Erythroblast (primary cell): ENCODE measurements at places on chromosomes 2 and 18.

- no peak for DNase-seq
Measured at GRCh38 chr2:9736021-9736420, 105.2 kb upstream of the YWHAQ start.

DNA sequence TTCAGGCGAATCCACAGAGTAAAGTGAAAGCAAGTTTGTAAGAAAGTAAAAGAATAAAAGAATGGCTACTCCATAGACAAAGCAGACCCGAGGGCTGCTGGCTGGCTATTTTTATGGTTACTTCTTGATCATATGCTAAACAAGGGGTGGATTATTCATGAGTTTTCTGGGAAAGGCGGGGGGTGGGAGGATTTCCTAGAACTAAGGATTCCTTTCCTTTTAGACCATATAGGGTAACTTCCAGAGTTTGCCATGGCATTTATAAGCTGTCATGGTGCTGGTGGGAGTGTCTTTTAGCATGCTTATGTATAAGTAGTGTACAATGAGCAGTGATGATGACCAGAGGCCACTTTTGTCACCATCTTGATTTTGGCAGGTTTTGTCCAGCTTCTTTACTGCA, 59.8 kb downstream of the SLC4A3 start:
- no peak for DNase-seq

DNA sequence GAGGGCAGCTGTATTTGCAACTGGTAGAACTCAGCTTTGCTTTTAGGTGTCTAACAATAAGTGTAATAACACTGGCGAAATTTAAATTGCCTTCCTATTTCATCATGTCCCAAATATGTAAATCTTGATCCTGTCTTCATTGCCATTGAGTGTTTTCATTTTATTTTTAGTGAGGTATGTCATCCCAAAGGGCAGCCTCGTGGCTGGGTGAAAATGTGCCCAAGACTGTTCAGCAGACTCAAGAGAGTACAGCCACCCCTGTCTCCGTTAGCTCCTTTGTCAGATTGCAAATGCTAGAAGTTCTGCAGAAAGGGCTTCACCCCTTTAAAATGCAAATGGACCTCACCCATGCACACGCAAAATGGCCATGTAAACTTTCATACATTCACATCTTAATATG, 278.8 kb downstream of the RND3 start:
- DNase-seq: no peak

DNA sequence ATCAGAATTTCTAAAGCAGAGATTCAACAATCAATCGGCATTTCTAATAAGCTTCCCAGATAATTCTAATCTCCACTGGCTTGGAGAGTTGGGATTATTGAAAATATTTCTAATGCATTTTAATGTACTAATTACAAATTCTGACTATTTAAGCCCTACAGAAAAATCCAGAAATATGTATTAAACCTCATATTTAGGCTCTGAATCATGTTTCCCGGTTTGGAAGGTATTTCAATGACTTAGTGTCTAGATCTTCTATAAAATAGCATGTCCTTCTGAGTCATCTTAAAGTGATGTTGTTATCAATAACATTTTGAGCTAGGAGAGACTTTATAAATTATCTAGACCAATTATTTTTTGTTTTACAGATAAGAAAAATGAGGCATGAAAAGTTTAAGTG, 258.8 kb upstream of the NRXN1 start:
- DNase-seq: no peak

DNA sequence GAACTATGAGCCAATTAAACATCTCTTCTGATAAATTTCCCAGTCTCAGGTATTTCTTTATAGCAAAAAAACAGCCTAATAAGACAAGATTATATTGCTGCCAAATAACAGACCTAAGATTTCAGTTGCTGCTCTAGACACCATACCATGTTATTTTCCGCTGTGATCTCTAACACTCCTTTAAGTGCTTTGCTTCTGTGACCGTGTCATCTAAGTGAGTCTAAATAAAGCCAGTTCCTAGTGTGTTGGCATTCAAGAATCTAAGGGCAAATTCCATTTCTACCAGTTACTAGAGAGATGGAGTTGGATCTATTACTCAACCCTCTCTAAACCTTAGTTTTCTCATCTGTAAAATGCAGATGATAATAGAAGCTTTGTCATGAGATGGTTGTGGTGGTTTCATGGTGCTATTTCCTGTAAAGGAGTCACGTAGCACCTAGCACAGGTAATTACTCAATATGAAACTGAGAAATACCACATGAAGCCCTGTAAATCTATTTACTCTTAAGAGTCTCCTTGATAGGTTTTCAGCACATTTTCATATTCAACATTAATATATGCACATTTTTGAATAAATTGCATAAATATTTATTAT, 40.5 kb downstream of the SPHKAP start:
- DNase-seq: no peak

GRCh38 chr18:76846217-76846616, 23.9 kb downstream of the ZNF236 start:
- no peak for DNase-seq

GRCh38 chr2:26976237-26976636, 5.8 kb downstream of the MAPRE3 start:
- no peak for DNase-seq

DNA sequence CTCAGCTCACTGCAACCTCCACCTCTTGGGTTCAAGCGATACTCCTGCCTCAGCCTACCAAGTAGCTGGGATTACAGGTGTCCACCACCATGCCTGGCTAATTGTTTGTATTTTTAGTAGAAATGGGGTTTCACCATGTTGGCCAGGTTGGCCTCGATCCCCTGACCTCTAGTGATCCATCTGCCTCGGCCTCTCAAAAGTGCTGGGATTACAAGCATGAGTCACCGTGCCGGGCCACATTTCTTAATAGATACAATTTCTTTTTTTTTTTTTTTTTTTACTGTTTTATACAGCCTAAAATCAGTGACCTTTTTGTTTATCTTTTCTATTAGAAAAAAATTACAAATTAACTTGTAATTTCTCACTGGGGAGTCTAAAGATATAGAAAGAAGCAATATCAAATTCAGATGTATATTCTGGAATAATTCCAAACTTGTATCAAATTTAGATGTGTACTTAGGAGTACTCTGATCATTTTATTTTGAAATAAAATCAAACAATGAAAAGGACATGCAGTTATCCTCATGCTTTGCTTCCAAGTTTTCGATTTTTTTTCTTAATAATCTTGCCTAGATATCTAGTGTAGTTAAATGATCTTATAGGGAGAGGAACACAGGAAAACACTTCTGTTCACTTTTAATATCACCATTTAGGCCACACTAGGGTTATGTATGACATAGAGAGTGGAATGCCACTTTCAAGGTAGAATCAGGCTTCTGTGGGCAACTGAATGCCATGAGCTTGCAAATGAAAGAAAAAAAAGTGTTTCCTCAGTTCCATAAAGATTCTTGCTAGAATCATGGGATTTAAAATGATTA, 1089.3 kb downstream of the SUCLG1 start:
- DNase-seq: no peak

GRCh38 chr2:126644630-126645191, 11.2 kb upstream of the GYPC start:
- DNase-seq: peak; percentile 81

GRCh38 chr2:37802899-37803379, 122.1 kb upstream of the RMDN2 start:
- no peak for DNase-seq

DNA sequence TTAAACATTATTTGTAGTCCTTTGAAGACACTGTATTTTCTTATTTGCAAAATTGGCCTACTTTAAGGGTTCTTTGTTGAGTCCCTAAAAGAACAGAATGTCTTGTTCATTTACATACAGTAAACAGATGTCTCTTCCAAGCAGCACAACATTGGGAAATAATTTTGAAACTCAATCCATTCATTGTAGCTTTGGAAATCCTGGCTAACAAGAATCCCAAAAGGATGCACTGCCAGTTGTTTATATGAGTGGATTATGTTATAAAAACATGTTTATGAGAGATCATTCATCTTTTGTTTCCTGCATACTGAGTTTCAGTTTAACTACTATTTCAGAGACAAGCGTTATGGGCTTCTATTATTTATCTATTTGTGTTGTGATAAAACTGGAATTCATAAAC, 499.3 kb downstream of the PID1 start:
- DNase-seq: no peak

DNA sequence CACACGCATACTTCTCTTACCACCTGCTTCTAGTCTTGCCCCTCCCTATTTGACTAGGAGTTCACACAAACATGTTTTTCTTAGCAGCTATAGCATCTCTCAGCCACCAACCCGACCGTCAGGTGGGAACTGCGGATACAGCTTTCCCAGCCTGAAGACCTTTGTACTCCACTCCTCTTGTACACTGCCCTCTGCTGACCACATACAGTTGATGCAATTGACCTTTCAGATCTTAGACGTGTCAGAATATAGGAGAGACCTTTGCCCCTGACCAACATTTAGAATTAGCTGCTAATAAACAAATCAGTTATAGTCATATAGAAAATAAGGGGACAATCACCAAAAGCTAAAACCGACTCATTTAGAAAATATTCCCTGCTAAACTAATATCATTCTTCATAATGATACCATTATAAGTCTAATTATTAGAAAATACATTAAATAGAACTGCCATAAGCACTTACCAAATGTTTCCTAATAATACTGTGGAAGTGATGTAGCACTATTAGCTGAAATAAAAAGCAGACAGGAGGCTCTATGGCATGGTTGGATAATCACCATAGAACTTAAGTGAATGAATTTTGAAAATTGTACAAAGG, 208.4 kb downstream of the RAD51AP2 start:
- peak; percentile 51 for DNase-seq

- DNase-seq: no peak
Measured at GRCh38 chr18:79864006-79864725, 66.4 kb downstream of the KCNG2 start.

GRCh38 chr18:37574113-37574512, 8.5 kb upstream of the CELF4 start:
- DNase-seq: peak; percentile 20

- DNase-seq: no peak
Measured at GRCh38 chr2:108938077-108938710, 50.8 kb downstream of the EDAR start.

DNA sequence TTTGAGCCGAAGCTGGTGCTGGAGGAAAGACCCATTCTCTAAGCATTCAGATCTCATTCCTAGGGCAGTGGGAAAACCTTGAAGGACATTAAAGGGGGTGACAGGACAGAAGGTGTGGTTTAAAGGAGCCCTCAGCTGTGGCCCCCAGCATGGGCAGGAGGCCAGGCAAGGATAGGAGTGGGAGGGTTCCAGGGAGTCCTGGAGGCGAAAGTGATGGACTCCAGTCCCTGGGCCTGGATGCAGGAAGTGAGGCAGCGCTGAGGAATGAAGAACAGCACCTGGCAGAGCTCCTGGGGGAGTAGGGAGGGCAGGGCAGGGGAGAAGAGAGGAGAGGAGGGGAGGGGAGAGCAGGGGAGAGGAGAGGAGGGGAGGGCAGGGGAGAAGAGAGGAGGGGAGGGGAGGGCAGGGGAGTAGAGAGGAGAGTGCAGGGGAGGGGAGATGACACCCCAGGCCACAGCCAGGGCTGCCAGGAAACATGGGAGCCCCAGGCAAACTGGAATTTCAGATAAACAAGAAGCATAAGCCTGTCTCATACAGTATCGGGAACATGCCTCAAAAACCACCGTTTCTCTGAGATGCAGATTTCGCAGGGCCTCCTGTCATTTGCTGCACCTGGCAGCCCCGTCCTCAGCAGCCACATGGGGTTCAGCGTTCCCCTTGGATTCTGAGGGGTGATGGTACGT, 5.7 kb downstream of the RAMP1 start:
- no peak for DNase-seq

DNA sequence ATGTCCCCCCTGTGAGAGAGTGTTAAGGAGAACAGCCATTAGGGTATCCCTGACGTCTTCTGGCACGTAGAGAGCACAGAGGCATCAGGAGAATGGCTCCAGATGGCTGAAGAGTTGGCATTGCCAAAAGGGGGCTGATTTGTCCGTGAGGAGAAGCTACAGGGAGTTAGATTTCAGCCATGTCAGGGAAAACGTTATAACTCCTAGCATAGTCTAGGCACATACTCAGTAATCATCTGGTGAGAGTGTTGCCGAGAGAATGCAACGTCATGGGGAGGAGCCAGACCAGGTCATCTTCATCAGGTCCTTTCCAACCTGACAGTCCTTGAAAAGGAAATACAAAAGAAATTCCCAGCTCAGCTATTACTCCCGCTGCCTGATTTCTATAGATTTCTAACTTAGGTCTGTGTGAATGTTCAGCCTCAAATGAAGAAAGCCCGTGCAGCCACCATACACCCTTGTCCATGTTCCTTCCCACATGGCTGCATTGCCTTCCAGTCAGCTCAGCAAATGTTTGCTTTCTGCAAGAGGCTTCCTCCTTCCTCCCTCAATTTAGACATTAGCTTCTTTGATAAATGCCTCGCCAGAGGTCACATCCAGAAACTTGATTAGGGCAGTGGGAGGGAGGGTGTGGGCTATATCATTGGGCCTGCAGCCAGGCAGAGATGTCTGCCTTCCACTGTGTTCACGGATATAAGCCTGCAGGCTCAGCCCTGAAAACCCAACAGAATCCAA, 93.0 kb downstream of the STPG4 start:
- DNase-seq: peak; percentile 50

GRCh38 chr18:23406271-23406787, 46.8 kb upstream of the RIOK3 start:
- peak; percentile 22 for DNase-seq

DNA sequence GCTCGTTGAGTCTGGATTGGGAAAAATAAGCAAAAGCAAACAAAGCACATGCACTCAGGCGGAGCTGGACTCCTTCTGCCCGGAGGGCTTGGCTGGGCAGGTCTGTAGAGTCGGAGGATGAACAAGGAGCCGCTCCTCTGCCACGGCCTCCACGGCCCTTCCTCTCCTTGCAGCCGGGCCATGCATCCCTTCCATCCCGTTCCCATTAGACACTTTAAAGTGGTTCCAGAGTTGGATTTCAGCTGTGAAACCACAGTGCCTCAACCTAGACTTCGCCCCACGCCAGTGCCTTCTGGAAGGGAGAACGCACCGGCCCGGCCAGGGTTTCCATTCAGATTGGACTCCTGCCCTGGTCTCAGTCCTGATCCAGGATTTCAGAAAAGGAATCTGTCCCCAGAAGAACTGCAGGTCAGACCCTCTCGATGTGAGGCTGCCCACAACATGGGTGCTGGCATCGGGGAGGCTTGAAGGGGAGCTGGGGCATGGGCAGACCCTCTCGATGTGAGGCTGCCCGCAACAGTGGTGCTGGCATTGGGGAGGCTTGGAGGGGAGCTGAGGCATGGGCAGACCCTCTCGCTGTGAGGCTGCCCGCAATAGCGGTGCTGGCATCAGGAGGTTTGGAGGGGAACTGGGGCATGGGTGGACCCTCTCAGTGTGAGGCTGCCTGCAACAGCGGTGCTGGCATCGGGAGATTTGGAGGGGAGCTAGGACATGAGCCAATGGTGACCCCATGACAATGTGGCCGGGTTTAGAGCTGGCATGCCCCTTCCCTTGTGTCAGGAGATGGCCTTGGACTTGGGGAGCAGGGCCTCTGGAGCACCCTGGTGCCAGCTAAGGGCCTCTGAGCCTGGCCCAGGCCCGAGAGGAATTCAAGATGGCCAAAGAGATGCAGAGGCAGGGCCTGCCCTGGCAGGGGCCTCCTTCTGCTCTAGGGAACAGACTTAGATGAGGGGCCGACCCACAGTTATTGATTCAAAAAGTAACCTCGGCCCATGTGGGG, 304.5 kb downstream of the NDUFA10 start:
- no peak for DNase-seq

- no peak for DNase-seq
Measured at GRCh38 chr2:237911363-237912017, 52.1 kb downstream of the RAMP1 start.
